Breast epithelium (tissue), 4 donors: ENCODE measurements at places on chromosomes 5 and 9. TPM values are rescaled to one million over a fixed set of nuclear protein-coding genes. Genes with fewer than 3 reads are reported as not detected.

DNA sequence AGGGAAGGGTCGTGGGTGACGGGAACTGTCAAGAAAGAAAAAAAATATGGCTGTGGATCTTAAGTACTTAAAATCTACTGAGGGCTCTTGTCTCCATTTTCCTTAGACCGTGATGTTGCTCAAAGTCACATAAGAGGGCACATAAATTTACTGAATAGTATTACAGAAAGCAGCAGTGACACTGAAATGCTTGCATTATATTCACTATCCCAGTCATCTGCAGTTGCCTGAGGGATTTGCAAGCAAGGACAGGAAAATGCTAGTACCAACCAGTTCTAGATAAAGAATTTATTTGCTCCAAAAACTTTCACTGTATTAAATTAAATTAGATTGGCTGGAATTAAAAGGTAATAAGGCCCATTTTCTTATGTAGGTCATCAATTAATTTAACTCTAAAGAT, 106.5 kb upstream of the CCDC152 start:
- DNase-seq = no peak
- H3K36me3 ChIP-seq = no peaks in the 10 kb centered on the region
- H3K4me3 ChIP-seq = no peak overlapping the region
- H3K4me1 ChIP-seq = no peaks in the 10 kb centered on the region

DNA sequence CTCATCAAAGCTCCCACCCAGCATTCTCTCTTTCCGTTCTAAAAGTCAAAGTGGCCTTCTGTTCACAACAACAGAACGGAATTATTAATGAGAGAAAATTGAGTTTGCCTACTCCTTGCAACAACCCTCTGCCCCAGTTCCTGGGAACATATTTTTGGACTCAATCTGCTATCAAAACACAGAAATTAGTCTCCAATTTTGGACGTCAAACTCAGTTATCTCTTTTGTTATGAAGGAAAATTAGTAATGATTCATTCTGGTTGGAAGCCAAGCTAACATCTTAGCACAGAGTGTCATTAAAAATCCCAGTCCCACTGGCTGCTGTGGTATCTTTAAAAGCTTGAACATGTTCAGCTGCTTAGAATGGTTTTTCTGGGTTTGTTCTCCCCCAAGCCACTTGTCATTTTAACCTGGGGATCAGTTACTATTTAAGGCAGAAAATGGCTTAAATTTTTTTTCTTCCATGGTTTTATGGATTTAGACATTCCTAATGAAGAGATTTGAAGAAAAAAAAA, 343.2 kb downstream of the TRIM32 start:
- H3K27me3 ChIP-seq = no peaks in the 10 kb centered on the region
- DNase-seq = no peak
- no peaks in the 10 kb centered on the region for H3K36me3 ChIP-seq
- H3K4me1 ChIP-seq = no peaks in the 10 kb centered on the region

DNA sequence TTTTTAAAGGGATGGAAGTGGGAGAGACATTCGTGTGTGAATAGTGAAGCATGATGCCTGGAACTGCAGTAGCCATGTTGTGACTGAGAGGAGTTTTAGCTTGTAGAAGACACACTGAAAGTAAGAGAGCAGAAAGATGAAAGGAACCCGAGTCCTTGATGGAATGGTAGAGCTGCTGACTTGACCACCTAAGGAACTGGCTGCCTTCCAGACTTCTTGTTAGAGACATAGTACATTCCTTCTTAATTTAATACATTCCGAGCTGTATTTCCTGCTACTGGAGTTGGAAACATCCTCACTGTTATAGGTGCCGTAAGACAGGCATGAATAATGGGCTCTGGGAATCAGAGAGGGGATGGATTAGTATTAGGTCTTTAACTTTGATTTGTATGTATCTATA, 7.4 kb downstream of the CER1 start:
- no peak for DNase-seq
- no peak overlapping the region for H3K4me3 ChIP-seq
- H3K27ac ChIP-seq = no peak overlapping the region
- no peaks in the 10 kb centered on the region for H3K36me3 ChIP-seq
- H3K27me3 ChIP-seq = no peaks in the 10 kb centered on the region
- no peaks in the 10 kb centered on the region for H3K4me1 ChIP-seq

SHROOM1 gene
- 12.6 TPM for total RNA-seq

GRCh38 chr9:96293498-96294158, 8.3 kb downstream of the HSD17B3 start:
- no peak for DNase-seq
- H3K36me3 ChIP-seq = no peaks in the 10 kb centered on the region
- H3K4me1 ChIP-seq = no peaks in the 10 kb centered on the region
- H3K27ac ChIP-seq = no peak overlapping the region
- H3K27me3 ChIP-seq = no peaks in the 10 kb centered on the region

LECT2 gene
- not detected for total RNA-seq

DNA sequence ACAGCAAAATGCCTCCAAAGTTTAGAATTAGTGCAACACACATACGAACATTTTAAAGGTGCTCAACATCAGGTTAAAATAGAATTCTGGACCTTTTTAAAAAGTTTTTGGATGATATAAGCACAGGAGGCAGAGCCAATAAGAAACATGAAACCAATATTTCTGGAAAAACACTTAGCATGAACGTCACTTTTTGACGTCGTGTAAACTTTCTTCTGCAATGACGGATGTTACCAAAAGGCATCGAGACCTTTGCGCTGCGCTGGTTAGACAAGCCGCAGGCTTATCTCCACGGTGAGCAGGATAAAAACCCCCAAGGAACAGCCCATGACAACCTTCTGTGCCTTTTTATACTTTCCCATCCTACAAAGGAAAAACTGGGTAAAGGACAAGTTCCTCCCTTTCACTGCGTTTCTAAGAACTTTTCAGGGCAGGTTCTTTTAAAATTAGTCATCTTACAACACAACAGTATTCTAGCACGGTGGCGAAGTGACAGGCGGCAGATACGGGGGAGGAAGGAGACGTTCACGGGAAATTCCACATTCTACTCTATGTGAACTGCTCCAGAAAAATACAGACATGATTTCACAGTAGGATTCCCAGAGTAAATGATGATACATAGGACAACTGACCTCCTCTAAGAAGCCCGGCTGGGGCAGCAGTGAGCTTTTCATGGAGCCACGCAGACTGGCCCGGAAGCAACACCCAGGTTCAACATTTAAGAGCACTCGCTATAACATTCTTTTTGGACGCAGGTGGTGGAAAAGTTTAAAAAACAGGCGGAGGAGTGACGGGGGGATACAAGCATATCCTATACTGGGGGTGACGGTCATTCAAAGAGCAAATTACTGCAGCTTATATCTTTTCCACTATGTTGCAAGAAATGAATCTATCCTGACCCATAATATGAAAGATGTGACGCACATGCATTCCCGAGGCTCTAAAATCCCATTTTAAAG, 52.4 kb downstream of the USP20 start:
- peak overlapping the region; percentile 14 for H3K4me3 ChIP-seq
- peak overlapping the region; percentile 44 for H3K27ac ChIP-seq
- H3K27me3 ChIP-seq = no peaks in the 10 kb centered on the region
- no peak for DNase-seq

CTXN3 gene
- total RNA-seq = not detected

- no peaks in the 10 kb centered on the region for H3K36me3 ChIP-seq
- DNase-seq = no peak
- H3K27ac ChIP-seq = no peak overlapping the region
Observed at GRCh38 chr5:23089286-23089685, 236.1 kb upstream of the CDH12 start.

DNA sequence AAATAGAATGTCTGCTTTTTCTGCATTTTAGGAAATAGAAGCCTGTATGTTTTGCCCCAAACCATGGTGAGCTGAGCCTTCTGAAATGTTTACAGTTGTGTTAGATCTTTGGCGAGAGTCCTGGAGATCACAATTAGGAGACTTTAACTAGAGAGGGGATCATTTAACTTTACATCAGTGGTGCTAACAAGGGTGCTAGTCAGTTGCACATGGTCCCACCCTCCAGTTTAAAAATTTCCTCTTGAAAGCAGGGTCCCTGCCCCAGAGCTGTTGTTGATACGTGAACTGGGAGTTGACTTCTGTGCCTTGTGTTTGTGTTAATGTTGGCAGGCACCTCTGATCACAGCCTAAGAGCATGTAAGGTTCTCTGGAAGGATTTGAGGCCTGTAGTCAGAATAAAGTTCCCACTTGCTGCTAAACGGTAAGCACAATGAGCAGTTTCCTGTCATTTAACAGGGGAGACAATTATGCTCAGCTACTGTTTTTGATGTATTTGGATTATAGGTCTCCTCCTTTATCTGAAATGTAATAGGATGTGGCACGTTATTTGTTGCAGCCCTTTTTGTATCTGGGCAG, 43.7 kb downstream of the RASGRF2 start:
- no peak overlapping the region for H3K27ac ChIP-seq
- H3K27me3 ChIP-seq = no peaks in the 10 kb centered on the region
- no peaks in the 10 kb centered on the region for H3K4me1 ChIP-seq
- no peaks in the 10 kb centered on the region for H3K36me3 ChIP-seq

DNA sequence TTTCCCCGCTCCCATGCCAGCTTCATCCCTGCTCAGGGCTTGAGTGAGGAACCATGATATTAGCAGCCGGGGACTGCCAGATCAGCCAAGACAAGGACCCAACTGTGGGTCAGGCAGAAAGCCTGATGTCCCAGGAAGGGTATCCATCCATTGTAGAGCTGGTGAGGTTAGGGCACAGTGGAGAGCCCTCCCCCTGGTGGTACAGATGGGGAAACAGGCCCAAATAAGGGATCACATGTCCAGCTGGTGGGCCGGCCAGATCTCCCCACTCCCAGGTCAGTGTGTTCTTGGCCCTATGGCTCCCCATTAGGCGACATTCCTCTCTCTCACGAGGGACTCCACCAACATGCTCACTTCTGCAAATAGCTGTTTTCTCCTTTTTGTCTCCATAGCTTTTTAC, 9.0 kb downstream of the CDX1 start:
- H3K27ac ChIP-seq = peak overlapping the region; percentile 19
- H3K36me3 ChIP-seq = no peaks in the 10 kb centered on the region
- no peak overlapping the region for H3K4me3 ChIP-seq
- no peak for DNase-seq
- no peaks in the 10 kb centered on the region for H3K27me3 ChIP-seq

GNE gene
- 24.9 TPM for total RNA-seq

DNA sequence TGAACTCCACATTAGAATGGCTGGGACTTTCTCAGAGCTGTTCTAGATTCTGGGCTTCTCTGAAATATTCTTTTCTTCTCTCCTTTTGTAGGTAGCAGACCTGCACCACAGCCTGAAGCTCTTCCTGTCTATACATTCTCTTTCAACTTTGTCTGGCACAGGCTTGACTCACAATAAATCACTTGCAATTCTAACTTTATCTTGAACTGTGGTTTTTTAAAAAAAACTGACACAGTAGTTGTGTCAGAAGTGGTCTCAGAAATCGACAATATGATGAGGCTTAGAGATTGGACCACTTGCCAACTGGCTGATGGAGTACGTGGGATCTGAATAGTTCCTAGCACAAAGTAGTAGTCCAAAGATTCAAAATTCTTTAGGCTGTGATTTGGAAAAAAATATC, 24.1 kb upstream of the CDH9 start:
- H3K4me3 ChIP-seq = no peak overlapping the region
- H3K27me3 ChIP-seq = no peaks in the 10 kb centered on the region
- no peak for DNase-seq
- no peaks in the 10 kb centered on the region for H3K36me3 ChIP-seq

DNA sequence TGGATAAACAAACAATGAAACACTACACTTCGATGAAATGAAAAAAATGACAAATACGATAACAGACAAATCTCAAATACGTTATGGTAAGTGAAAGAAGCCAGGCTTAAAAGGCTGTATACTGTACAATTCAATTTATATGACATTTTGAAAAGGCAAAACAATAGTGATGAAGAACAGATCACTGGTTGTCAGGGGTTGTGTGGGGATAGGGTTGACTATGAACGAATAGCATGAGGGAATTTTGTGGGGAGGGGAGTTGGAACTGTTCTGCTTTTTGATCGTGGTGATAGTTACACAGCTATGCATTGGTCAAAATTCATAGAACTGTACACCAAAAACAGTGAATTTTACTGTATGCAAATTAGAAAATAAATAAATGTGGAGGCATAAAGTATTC, 7.8 kb upstream of the FER start:
- no peaks in the 10 kb centered on the region for H3K4me1 ChIP-seq
- H3K36me3 ChIP-seq = no peaks in the 10 kb centered on the region
- H3K27ac ChIP-seq = no peak overlapping the region

- H3K4me3 ChIP-seq = peak overlapping the region; percentile 98
- no peaks in the 10 kb centered on the region for H3K4me1 ChIP-seq
- DNase-seq = no peak
- no peaks in the 10 kb centered on the region for H3K36me3 ChIP-seq
- peak overlapping the region; percentile 46 for H3K27ac ChIP-seq
- no peaks in the 10 kb centered on the region for H3K27me3 ChIP-seq
Observed at GRCh38 chr5:172455511-172456061, 1.3 kb upstream of the SH3PXD2B start.
